ENCODE measurements at places on chromosomes 13 and 19.

DNA sequence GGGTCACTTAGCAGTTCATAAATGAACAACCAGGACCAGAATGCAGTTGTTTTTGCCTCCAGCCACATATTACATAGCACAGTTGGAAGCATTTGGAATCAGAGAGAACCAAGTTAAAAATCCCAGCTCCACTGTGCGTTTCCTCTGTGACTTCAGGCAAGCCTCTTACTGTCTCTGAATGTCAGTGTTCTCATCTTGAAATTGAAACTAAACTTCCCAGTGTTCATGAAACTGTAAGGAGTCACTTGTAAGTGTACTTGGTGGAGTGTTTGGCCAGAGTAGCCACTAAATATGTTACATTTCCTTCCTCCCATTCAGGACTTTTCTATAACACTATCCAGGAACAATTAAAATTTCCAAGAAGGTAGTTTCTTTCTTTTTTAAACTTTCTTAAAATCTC, 276.8 kb downstream of the KCNRG start:
- DNase-seq: no peak

DNA sequence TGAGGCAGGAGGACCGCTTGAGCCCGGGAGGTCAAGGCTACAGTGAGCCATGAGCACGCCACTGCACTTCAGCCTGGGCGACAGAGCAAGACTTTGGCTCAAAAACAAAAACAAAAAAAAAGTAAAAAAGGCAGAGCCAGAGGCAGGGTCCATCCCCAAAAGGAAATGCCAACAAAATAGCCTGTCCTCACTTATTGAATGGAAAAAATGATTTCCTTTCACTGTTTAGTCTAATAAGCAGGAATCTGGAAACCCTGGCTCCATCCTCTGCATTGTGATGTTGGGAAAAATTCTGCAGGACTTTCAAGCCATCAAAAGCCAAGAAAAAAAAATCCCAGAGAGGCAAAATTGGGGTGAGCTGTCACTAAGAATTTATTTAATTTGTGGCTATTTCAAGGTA, 23.2 kb downstream of the ZIC5 start:
- DNase-seq: no peak

DNA sequence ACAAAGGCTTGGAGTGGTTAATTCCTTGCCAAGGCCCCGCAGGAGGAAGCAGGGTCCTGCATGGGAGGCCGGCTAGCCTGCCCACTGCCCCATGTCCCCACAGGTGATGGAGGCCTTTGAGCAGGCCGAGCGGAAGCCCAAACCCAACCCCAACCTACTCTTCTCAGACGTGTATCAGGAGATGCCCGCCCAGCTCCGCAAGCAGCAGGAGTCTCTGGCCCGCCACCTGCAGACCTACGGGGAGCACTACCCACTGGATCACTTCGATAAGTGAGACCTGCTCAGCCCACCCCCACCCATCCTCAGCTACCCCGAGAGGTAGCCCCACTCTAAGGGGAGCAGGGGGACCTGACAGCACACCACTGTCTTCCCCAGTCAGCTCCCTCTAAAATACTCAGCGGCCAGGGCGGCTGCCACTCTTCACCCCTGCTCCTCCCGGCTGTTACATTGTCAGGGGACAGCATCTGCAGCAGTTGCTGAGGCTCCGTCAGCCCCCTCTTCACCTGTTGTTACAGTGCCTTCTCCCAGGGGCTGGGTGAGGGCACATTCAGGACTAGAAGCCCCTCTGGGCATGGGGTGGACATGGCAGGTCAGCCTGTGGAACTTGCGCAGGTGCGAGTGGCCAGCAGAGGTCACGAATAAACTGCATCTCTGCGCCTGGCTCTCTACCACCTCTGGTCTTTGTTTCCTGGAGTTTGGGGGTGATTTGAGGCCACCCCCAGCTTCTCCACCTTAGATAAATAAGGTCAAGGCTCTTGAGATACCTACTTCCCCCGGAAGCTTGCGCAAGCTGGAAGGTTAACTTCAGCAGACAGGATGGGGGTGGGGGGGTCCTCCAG, 2.6 kb downstream of the B3GNT8 start:
- no peak for DNase-seq

DNA sequence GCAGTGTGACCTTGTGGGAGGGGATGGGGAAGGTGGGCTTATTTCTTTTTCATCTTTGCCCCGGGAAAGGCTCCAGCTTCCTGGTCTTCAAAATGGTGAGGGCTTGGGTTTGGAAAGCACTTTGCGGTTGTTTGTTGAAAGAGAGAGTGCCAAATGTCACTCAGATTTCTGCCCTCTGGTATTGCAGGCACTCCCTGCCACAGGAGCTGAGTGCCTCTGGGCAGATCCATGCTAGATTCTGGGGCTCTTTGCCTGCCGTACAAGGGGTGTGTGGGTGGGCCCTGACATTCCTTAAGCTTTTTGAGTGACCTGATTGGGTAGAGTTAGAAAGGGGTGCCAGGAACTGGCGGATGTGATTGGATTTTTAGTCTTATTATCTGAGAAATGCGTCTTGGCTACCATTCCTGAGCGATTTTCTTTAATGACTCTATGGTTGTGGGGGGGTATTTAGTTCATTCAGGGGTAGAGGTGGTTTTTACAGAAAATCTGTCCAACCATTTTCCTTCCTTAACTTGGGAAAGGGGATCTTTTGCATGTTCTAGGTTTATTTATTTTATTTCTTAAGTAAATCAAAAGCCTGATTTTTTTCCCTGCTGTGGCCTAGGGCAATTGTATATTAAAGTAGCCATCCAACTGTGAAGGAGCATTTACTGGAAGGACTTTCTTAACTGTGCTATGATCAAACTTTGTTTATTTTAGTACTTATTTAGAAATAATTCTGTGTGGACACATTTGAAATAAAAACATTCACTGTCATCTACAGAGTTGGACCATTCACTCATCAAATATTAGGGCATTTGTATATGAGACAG, 3.2 kb downstream of the ARHGAP35 start:
- no peak for DNase-seq

GRCh38 chr13:108895220-108895704, 265.9 kb downstream of the MYO16 start:
- no peak for DNase-seq

DNA sequence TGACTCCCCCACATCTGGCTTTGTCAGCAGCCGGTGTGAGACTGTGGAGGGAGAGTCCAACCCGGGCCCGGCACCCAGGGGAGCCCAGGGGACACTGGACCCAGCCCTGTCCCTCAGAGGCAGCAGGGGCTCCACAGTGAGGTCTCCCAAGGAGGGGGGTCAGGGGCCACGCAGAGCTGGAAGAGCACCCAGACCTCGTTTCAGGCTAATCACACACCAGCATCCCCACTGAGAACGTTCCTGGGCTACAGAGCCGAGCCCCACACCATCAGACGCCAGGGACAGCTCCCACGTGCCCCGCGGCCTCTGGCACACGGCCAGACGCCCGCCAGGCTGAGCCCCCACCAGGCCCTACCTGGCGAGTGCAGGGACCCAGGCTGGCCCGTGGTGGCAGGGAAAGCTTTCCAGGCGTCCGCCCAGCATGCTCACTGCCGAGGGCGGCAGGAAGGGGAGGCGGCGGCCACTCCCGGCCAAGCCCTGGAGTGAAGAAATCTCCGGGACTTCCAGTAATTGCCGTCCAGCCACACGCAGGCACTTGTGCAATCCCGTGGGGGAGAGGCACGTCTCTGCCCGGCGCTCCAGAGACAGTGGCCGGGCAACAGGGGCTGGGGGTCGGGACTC, 19.2 kb downstream of the SBNO2 start:
- no peak for DNase-seq

- DNase-seq: no peak
Observed at GRCh38 chr13:95253033-95253432, 48.2 kb downstream of the ABCC4 start.

DNA sequence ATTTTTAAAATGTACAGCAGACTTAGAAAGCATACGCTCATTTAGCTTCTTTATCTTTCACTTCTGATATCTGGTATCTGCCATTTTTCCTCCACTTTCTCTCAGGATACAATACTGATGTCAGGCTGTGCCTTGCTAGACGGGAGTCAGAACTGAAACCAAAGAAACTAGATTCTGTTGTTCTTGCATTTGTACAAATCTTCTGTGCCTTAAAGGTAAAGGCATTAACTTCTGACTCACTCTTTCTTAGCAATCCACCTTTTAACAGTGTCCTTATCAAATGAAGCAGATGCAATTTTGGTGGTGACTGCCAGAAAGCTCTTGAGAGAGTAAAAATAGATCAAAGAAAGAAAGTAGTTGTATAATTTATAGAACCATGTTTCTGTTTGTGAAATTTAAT, 370.4 kb downstream of the PCDH20 start:
- no peak for DNase-seq

- DNase-seq: no peak
Observed at GRCh38 chr19:18292462-18292809, 11.0 kb upstream of the JUND start.

- no peak for DNase-seq
Observed at GRCh38 chr19:36577271-36577996, 4.3 kb upstream of the ZNF529 start.

GRCh38 chr19:53870485-53870844, 2.8 kb downstream of the MYADM start:
- no peak for DNase-seq

DNA sequence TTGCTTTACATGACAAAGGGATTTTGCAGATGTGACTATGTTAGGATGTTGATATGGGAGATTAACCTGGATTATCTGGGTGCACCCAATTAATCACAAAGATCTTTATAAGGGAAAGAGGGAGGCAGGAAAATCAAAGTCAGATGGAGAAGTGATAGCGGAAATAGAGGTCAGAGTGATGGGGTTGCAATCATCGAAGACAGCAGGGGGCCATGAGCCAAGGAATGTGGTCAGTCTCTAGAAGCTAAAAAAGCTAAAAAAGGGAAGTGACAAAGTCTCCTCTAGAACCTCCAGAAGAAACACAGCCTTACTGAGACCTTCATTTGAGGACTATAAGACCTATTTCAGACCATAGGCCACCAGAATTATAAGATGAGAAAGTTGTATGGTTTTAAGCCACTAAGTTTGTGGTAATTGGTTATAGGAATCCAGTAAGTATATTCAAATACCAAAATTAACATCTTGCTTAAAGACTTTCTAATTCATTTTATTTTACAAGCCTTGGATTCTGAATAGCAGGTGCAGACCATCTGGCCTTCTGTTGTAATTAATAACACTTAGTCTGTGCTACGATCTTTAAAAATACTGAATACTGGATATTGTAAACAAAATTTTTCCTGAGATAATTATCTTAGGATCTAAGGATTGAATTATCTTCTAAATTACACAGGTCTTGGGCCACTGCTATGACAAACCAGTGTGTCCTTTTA, 493.4 kb upstream of the PCDH20 start:
- DNase-seq: no peak

DNA sequence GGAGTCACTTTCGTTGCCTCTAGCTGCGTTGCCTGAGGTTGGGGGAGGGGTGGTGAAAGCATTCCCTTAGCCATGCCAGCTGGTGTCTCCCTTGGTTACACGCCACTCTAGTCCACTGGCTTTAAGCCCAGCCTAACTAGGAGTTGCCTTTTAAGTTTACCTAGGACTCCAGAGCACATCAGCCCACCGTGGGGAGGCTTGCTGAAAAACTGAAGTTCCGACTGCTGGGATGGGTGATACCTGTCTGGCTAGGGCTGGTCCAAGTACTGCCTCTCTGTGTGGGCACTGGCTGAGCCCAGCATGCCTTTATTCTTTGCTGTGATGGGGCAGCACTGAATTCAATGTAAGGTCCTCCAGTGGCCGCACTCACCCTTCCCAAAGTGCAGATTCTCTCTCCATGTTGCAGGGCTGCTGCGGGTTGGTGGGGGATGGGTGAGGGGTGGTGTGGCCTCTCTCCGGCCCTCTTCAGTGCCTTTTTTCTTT, 11.8 kb upstream of the CEACAM1 start:
- no peak for DNase-seq

DNA sequence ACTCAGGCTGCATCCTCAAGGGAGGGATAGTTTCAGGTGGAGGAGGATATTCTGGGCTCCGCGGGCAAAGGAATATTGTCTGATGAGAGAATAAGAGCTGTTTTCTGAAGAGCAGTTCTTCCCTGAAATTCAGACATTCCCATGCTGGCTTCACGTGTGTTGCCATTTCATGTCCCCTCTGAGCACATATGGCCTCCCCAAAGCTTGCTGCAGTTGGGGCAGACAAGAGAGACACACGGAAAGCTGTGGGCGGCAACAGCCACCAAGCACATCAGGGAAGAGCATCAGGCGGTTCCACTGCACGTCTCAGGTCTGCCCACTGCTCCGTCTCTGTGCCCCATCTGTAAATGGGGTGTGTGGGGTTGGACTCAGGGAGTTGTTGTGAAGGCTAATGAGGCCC, 247.5 kb upstream of the TSHZ3 start:
- no peak for DNase-seq

- no peak for DNase-seq
Observed at GRCh38 chr13:74596691-74597090, 462.5 kb upstream of the KLF12 start.

DNA sequence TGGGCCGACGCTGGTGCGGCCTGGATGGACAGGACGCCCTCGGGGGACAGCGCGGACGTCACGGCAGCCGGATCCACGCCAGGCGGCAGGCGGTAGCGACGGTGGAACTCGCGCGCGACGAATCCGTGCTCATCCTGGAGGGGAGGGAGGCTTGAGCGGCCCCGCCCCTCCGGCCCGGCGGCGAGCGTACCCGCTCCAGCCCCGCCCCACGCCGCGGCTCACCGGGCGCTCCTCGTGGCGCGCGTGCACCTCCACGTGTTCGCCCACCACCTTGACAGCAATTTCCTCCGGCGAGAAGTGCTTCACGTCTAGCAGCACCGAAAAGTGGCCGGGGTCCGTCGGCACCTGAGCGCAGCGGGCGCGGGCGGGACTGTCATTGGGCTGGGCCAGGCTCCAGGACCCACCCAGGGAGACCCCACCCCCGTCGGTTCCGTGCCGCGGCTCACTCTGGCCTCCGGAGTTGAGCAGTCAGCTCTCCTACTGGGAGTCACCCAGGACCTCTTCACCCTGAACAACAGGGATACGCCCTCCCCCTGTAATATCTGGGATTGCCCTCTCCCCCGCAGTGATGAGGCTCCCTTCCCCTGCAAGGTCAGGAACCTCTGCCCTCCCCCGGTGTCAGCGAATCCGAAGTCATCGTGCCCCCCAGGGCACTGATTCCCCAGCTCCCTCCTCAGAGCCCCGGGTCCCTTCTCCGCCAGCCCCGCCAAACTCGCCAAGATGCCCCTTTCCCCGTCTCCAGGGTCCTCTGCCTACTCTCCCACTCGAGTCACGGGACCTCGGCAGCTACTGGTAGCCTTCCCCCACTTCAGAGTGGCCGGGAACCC, 1.1 kb downstream of the HSPB6 start:
- no peak for DNase-seq

DNA sequence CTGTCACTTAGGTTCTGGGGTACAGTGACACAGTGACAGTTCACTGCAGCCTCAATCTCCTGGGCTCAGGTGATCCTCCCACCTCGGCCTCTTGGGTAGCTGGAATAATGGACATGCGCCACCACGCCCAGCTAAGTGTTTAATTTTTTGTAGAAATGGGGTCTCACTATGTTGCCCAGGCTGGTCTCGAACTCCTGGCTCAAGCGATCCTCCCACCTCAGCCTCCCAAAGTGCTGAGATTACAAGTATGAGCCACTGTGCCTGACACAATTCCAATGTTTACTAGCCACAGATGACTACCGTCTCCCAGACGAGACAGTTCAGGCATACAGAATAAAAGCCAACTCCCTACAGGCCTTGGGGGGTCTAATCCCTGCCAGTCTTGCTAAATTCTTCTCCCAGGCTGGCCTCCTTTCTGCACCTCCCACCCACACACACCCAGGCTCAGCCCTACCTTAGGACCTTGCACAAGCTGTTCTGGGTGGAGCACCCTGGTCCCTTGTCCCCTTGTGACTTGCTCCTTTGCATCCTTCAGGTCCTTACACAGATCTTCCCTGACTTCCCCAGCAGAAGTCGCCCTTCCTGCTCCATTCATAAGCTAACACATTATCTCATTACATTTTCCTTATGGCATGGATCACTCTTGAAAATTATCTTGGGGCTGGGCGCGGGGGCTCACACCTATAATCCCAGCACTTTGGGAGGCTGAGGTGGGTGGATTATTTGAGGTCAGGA, 106.4 kb downstream of the INSR start:
- DNase-seq: no peak
